ENCODE measurements at places on chromosomes 3 and 15.

DNA sequence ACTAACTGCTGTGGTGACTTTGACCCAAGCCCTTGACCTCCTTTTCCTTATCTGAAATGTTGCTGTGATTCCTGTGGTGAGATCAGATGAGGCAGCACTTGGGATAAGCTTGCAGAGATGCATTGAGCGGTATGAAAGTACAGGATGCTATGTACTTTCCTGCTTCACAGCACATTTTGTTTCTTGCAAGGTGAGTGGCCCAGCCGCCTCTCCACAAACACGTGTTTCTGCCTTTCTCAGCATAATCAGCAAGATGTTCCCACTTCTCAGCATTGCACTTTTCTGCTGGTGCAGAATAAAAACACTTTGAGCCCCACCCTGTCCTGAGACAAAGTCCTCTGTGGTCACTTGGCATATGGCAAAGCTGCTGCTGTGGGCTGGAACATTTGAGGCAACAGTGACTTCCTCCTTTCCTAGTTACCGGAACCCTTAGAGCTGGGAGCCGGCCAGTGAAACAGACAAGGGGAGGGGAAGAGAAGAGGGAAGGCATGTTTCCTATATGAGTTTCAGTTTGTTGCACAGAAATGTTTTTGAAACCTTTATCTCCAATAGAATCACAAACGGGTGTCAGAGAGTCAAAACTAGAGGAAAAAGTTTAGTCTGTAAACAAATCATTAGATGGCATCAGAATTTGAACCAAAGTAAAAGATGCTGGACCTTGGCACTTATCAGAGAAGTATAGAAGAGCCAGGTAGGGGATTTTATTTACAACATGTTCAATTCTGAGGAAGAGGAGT is 5.0 kb downstream of the NUDT16 start:
- DNase-seq, result no peak

- DNase-seq, result no peak
These were observed 18.2 kb upstream of the SHC4 start for GRCh38 chr15:48981941-48982340.

DNA sequence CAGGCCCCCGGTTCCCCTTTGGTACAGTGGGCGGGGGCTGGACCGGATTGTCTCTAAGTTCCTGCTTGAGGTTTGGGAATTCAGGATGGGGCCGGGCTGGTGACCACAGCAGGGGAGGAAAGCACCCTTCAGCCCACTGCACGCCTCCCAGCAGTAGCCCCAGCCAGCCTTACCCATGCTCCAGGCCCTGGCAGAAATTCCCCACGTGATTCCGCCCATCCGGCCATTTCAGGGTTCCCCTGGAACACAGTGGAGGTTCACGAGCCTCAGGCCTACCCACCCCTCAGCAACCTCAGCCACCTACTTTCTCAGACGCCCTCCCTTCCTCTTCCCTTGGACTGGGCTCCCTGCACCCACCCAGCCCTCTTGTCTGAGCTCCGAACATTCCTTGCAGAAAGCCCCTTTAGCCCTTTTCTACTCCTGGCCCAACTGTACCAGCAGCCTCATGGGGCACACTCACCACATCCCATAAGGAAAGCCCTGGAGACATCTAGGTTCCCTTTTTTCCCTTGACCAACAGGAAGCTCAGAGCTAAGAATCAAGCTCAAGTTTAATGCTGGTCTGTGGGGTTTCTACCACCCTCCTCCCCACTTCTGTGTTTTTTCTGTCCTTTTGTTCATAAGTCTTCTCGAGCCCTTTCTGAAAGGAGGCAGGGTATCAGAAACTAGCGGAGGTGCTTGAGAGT is 11.5 kb downstream of the ALS2CL start:
- DNase-seq, result no peak

DNA sequence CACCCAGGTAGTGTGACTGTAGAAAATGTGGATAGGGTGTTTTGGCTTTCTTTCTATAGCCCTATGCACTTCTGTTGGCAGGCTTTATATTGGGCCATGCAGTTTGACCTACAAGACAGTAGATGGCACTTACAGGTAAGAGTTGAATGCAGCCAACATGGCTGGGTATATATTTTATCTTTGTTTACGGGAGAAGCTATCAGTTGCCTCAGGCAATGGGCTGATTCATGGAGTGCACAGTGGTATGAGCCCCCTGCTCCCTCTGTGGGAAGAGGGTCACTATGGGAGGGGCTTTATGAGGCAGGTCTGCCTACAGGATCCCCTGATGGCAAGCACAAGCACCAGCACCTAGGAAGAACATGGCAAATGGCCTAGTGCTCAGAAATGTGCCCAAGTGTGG is 301.2 kb upstream of the CDIN1 start:
- DNase-seq, result no peak
